ENCODE measurements at places on chromosomes 16 and 17. TPM values are rescaled to one million over a fixed set of nuclear protein-coding genes. Genes with fewer than 3 reads are reported as not detected.

DNA sequence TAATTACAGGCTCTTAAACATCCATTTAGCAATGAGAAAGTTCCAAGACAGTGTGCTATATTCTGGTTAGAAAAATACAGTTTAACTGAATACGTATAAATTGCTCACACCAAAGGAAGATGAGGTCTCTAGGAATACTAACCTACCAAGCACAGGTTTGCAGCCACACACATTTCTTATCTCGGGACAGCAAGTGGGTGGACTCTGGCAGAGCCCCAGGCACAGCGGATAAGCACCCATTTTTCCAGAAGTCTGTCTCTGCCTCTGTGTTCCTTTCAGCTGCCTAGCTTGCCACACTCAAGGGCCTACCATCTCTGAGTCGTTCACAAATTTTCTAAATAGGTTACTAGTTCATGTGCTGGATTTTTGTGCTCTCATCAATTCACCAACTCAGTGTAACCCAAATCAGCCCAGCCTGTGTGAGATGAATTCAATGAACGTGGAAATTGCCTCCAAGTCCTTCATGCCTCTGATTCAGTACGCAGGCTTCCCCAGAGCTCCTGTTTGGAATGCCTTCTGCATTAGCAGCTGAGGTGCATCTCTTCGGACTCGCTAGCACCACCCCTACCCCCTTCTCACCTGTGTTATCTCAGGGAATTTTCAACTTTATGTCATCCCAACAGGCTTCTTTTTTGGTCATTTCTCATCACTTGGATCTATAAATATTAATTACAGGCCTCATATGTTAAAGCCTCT is 581.0 kb upstream of the CDH11 start:
- DNase-seq = no peak

- no peak for DNase-seq
Measured at GRCh38 chr16:86013867-86014266, 114.9 kb downstream of the IRF8 start.

CHST4 gene
- not detected for total RNA-seq

DNA sequence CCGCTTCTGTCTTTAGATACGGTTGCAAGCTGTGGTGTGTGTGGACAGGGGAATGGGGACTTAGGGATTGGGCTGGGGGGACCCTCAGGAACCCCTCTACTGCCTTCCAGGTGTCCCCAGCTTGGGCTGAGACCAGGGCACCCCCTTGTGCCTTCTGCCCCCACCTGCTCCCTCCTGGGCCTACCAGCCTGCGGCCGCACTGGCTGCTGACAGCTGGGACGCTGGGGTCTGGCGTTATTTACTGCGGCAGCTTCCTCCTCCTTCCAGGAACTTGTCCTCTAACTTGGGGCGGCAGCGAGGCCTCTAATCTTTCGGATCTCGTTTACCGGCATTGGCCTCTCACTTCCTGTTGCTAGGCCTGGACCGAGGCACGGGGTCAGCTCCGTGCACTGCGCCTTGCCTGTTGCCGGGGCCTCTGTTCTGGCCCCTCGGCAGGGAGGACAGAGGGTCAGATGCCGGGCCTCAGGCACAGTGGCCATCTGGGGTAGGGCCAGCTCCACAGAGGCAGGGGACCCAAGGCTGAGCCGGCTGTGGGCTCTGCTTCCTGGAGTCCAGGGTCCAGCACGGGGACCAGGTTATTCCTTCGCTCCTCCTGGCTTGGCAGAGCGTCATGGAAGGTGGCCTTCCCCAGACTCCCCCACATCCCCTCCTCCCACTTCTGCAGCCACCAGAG is 31.8 kb downstream of the TMEM235 start:
- no peak for DNase-seq

TMEM235 gene
- total RNA-seq = not detected

KRTAP1-1 gene
- not detected for total RNA-seq

DNA sequence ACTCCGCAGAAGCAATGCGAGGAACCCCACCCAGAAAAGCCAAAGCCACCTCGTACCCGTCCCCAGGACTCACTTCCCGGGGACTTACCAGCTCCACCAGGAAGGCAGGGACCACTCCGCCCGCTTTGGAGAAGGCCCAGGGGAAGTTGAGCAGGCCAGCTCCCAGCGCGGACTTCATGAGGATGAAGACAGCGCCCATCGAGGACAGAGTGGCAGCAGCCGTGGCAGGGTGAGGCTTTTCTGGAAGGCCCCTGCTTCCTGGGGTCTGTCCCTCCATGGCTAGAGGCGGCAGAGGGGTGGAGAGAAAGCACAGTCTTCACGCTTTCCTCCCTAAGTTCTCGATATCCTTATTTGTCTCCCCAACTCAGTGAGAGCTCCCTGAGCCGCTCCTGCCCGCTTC is 714 bp downstream of the SLC38A8 start:
- no peak for DNase-seq

SOST gene
- total RNA-seq = 0.42 TPM

DNA sequence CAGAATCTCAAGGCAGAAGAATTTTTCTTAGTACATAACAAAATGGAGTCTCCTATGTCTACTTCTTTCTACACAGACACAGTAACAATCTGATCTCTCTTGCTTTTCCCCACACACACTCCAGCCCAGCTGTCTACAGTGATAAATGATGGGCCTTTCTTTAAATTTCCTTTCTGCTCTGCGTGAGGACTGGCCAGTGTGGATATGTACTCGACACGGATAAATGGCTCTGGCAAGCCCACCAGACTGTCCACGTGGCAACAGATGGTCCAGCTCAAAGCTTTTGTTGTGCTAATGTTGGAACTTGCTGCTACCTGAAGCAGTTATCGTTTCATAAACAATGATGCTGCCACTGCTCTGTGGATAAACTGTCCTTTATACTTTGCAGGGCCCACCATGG is 410.7 kb downstream of the TMEM114 start:
- no peak for DNase-seq

DNA sequence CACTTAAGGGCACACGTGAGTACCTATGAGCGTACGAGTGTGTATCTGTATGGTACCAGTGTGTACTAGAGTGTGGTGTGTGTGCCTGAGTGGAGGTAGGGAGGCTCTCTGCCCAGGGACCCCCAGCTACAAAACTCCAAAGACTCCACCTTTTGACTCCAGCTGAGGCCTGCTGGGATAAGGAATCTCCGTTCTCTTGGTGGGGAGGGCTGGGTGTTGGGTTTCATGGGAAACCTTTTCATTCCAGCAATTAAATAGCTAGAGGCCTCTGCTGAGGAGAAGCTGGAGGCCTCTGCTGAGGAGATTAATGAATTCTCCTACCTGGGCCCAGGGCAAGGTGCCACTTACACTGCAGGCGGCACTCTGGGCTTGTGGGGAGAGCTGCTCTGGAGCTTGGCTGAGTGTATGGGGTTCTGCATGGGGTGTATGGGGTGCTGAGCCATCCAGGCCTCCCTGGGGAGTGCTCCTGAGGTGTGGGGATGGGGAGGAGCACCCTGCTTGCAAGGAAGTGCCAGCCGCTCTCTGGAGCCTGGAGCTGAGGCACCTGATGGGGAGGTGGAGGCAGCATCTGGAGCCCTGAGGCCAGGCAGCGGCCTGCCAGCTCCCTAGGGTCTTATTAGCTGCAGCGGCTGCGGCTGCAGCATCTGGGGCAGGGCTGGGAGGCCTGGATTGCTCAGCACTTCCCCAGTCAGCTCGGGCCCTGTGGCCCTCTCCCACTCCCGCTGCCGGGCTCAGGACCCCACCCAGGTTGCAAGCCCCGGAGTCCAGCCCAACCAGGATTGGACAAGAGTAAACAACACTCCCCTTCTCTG is 4.6 kb downstream of the ANKRD13B start:
- DNase-seq = no peak

Data from progenitor cell of endocrine pancreas (in vitro differentiated cells).